ENCODE measurements at places on chromosomes 6 and 20. TPM values are rescaled to one million over a fixed set of nuclear protein-coding genes. Genes with fewer than 3 reads are reported as not detected.

GNL1 gene
- 81.0 TPM for total RNA-seq

ZNF322 gene
- 30.6 TPM for total RNA-seq

DNA sequence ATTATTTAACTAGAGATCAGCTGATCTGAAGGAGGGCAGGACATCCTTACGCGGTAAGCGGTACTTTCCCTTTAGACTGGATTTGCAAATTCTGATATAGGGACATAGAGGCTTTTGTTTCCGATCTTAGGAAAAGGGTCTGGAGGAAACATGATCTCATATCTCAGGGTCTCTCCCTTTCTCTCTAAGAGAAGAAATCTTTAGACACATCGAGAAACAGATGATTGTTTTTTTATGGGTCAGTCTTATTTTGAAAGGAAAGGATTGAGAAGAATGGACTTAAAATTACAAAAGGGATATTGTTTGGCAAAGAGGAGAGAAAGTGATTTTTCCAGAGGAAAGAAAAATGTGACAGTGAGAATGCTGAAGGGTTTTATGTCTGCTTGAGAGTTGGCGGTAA lies 83.9 kb upstream of the OGFRL1 start:
- H3K27me3 ChIP-seq = no peaks in the 10 kb centered on the region
- no peaks in the 10 kb centered on the region for H3K36me3 ChIP-seq
- H3K27ac ChIP-seq = no peak overlapping the region
- no peak overlapping the region for H3K4me3 ChIP-seq
- peaks cover 14% of the 10 kb centered on the region for H3K4me1 ChIP-seq

FOXC1 gene
- total RNA-seq = 106 TPM

GABRR1 gene
- total RNA-seq = not detected

- no peaks in the 10 kb centered on the region for H3K27me3 ChIP-seq
- H3K4me1 ChIP-seq = no peaks in the 10 kb centered on the region
- no peak for DNase-seq
- peaks cover 4% of the 10 kb centered on the region for H3K36me3 ChIP-seq
Measured at GRCh38 chr6:16292432-16292831, 54.0 kb downstream of the GMPR start.

GRCh38 chr20:20412750-20413149 lies 44.8 kb downstream of the INSM1 start:
- H3K27me3 ChIP-seq = no peaks in the 10 kb centered on the region
- H3K36me3 ChIP-seq = peaks cover 8% of the 10 kb centered on the region
- H3K4me3 ChIP-seq = no peak overlapping the region
- DNase-seq = no peak
- H3K27ac ChIP-seq = no peak overlapping the region
- no peaks in the 10 kb centered on the region for H3K4me1 ChIP-seq

DNA sequence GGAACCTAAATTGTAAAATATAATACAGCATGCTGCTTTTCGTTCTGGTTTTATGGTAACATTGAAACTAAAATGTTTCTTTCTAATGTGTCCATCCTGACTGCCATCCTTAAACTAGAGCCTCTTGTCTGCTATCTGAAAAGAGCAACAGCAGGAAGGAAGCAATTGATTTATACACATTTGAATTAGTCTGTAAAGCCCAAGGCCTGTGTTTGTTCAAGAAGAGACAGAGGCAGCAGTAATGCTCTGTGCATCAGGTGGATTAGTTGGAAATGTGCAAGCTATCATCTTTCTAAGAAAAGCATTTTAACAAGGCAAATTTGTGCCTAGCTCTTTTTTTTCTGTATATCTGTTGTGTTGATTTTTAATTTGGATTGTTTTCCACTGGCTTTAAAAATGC lies 128.6 kb downstream of the SCAF8 start:
- peaks cover 9% of the 10 kb centered on the region for H3K36me3 ChIP-seq
- no peaks in the 10 kb centered on the region for H3K27me3 ChIP-seq
- DNase-seq = no peak
- no peak overlapping the region for H3K27ac ChIP-seq

DNA sequence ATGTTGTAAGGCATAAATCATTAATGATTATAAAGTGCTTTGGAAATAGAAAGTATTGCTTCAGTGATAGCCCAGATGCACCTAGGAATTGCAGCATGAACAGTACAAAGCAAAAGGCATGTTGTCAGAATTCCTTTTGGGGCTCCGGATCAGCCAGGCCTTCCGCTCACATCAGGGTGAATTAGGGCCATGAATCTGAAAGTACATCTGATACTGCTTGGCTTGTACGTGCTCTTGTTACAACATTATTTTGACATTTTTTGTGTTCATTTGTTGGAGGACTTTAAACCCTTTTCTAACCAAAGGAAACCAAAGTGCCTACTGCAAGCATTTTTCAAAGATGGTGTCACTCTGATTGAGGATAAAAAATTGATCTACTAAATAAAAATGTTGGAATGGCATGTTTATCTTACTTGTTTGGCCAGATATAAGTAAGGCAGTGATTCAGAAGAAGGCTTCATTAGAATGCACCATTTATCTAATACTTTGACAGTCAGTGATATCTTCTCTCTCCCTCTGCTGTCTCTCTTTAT lies 1005.6 kb upstream of the FLRT3 start:
- H3K4me1 ChIP-seq = peaks cover 8% of the 10 kb centered on the region
- no peaks in the 10 kb centered on the region for H3K27me3 ChIP-seq
- H3K36me3 ChIP-seq = no peaks in the 10 kb centered on the region
- no peak overlapping the region for H3K4me3 ChIP-seq
- H3K27ac ChIP-seq = no peak overlapping the region

- no peaks in the 10 kb centered on the region for H3K36me3 ChIP-seq
- H3K27ac ChIP-seq = peak overlapping the region; percentile 84
- no peak overlapping the region for H3K4me3 ChIP-seq
- H3K4me1 ChIP-seq = peaks cover 48% of the 10 kb centered on the region
- H3K27me3 ChIP-seq = peaks cover 5% of the 10 kb centered on the region
- DNase-seq = no peak
Measured at GRCh38 chr20:50312682-50313521, 122.3 kb downstream of the CEBPB start.

- H3K4me1 ChIP-seq = peaks cover 7% of the 10 kb centered on the region
- no peak for DNase-seq
- no peaks in the 10 kb centered on the region for H3K36me3 ChIP-seq
- no peak overlapping the region for H3K4me3 ChIP-seq
Measured at GRCh38 chr6:13474360-13474759, 13.0 kb downstream of the GFOD1 start.

DNA sequence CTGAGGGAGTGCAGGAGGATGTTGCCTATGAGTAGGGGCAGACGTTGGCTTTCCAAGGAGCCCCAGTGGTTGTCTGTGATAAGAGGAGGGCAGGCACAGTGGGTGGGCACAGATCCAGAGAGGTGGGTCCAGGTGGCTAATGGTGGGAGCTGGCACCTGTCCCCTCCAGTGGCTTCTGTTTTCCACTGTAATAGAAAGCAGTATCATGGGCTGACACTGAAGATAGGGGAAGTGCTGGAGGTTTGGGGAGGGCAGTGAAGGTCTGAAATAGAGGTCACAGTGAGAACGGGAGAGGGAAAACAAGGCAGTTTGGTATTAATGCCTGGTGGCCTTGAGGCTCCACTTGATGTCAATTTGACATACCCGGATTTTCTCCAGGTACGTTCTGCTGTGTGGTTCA lies 10.5 kb upstream of the TXNDC5 start:
- no peak overlapping the region for H3K27ac ChIP-seq
- DNase-seq = no peak
- H3K4me3 ChIP-seq = no peak overlapping the region
- H3K4me1 ChIP-seq = no peaks in the 10 kb centered on the region
- H3K27me3 ChIP-seq = peaks cover 9% of the 10 kb centered on the region

- H3K4me1 ChIP-seq = no peaks in the 10 kb centered on the region
- no peaks in the 10 kb centered on the region for H3K36me3 ChIP-seq
- peaks cover 2% of the 10 kb centered on the region for H3K27me3 ChIP-seq
- no peak for DNase-seq
- no peak overlapping the region for H3K27ac ChIP-seq
Measured at GRCh38 chr6:90053614-90054013, 159.3 kb downstream of the GJA10 start.

DNA sequence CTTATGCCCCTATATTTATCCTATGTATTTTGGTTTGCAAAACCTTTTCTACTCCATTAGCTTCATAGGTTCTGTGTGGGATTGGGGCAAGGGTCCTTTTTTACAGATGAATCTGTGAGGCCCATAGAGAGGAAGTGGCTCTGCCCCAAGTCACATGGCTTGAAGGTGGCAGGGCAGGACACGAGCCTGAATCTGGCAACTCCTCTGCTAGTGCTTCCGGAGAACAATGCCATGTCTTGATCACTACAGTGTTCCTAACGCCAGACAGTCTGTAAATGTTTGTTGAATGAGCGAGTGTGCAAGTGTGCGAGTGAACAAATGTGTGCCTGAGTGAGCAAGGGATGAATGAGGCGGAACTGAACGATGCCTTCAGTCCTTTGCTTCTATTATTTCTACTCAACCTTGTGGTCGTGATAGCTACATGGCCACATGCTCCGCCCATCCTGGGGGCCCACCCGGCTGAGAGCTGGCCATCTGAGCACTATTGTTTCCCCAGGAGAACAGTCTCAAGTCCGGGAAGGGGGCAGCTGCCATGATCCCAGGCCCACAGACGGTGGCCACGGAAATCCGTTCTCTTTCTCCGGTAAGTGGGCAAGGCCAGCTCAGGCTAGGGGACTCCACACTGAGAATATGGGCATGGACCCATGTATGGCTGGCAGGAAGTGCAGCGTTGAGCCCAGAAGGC lies 17.8 kb upstream of the AAR2 start:
- H3K27me3 ChIP-seq = no peaks in the 10 kb centered on the region
- H3K36me3 ChIP-seq = peaks cover 6% of the 10 kb centered on the region
- H3K27ac ChIP-seq = no peak overlapping the region
- H3K4me1 ChIP-seq = no peaks in the 10 kb centered on the region
- H3K4me3 ChIP-seq = no peak overlapping the region
- no peak for DNase-seq

GRCh38 chr20:51426718-51427650 lies 115.5 kb downstream of the NFATC2 start:
- peaks cover 8% of the 10 kb centered on the region for H3K27me3 ChIP-seq
- H3K4me1 ChIP-seq = peaks cover 8% of the 10 kb centered on the region
- no peak overlapping the region for H3K4me3 ChIP-seq
- DNase-seq = no peak
- no peak overlapping the region for H3K27ac ChIP-seq

METTL24 gene
- total RNA-seq = not detected

DNA sequence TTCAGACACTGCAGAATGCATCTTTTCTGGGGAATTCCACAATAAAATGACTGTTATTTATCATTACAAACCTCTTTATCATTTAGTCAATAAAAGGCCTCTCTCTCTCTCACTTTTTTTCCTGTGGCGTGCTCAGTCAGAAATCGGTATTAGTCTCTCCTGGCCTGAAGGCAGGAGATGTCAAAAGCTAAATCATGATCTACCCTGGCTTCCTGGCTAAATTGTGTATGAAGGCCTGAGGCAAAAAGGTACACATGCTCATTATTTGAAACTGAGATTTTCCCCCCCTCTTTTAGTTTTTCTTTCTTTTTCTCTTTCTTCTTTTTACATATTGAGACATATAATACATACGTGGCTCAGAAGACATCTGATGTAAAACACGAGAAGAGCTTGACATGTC lies 375.0 kb upstream of the SLC35B3 start:
- H3K36me3 ChIP-seq = no peaks in the 10 kb centered on the region
- H3K27ac ChIP-seq = no peak overlapping the region
- peaks cover 2% of the 10 kb centered on the region for H3K27me3 ChIP-seq
- DNase-seq = no peak
- no peak overlapping the region for H3K4me3 ChIP-seq
- H3K4me1 ChIP-seq = no peaks in the 10 kb centered on the region

VGLL2 gene
- total RNA-seq = not detected

DNA sequence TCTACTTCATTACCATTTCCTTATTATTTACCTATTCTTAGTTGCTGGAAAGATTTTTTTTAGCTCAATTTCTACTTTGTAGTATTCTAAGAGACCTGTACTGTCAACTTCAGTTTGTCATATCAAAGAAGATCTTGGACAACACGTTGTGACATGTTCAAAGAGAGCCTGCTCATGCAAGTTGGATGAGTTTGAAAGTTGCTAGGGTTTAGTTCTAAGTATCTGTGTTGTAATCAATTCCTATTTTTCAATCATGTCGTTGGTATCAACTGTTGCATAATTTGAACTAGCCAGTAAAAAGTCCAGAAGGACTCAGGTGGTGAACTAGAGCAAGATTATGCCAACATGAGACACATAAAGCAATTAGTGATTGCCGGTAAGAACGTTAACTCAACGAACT lies 30.2 kb downstream of the PKIB start:
- no peak for DNase-seq
- peaks cover 21% of the 10 kb centered on the region for H3K36me3 ChIP-seq
- H3K27me3 ChIP-seq = no peaks in the 10 kb centered on the region
- no peak overlapping the region for H3K27ac ChIP-seq
- no peak overlapping the region for H3K4me3 ChIP-seq
- peaks cover 7% of the 10 kb centered on the region for H3K4me1 ChIP-seq

- peaks cover 14% of the 10 kb centered on the region for H3K4me1 ChIP-seq
- H3K4me3 ChIP-seq = no peak overlapping the region
- H3K36me3 ChIP-seq = no peaks in the 10 kb centered on the region
- DNase-seq = no peak
Measured at GRCh38 chr6:131966443-131966842, 15.3 kb upstream of the CCN2 start.

RIPOR2 gene
- 4.8 TPM for total RNA-seq

DNA sequence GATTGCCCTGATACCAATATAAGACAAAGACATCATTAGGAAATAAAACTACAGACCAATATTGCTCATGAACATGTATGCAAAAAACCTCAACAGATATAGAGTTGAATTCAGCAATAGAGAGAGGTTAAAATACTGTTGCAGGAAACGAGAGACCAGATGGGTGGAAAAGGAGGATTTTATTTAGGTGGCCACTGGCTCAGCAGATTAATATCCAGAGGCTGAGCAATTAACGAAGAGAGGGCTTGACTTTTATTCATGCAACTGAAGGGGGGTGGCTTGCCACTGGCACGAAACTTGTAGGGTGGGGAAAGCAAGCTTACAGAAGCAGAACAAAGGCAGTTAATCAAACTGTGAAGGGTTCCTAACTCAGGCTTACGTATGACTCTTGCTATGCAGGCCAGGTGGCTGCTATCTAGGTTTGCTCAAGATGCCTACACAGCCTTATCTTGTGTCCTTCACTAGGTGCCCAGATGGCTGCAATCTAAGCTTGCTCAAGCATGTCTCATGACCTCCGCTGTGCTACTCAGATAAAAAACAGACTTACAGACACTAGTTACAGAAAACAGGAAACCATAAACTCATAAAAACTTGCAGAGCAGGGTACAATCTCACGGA lies 126.4 kb downstream of the MMUT start:
- DNase-seq = no peak
- peaks cover 13% of the 10 kb centered on the region for H3K4me1 ChIP-seq
- no peak overlapping the region for H3K27ac ChIP-seq
- H3K36me3 ChIP-seq = no peaks in the 10 kb centered on the region
- H3K27me3 ChIP-seq = no peaks in the 10 kb centered on the region

DNA sequence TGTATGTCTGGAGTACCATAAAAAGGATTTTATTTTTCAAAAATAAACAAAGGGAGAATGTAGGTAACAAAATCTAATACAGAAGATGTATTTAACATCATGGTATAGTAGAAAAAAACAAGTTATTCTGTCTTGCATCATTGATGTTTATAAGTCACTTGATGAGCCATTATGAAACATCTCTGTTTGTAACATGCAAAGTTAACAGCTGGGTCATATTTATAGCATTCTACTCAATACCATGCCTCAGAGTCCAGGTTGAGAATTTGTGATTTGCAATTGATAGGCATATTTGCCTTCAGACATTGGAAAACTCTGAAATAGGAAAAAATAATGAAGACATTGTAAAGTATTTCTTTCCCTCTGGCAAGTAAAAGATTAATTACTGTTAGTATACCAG lies 52.3 kb upstream of the IL20RA start:
- no peak overlapping the region for H3K27ac ChIP-seq
- H3K4me3 ChIP-seq = no peak overlapping the region
- peaks cover 27% of the 10 kb centered on the region for H3K27me3 ChIP-seq
- no peaks in the 10 kb centered on the region for H3K4me1 ChIP-seq

GRCh38 chr6:44264154-44265006 lies 971 bp downstream of the NFKBIE start:
- H3K36me3 ChIP-seq = peaks cover 7% of the 10 kb centered on the region
- peak overlapping the region; percentile 79 for H3K27ac ChIP-seq
- H3K4me1 ChIP-seq = peaks cover 26% of the 10 kb centered on the region
- DNase-seq = no peak

Measured in osteocyte (in vitro differentiated cells).